ENCODE measurements at places on chromosomes 3 and 15.

DNA sequence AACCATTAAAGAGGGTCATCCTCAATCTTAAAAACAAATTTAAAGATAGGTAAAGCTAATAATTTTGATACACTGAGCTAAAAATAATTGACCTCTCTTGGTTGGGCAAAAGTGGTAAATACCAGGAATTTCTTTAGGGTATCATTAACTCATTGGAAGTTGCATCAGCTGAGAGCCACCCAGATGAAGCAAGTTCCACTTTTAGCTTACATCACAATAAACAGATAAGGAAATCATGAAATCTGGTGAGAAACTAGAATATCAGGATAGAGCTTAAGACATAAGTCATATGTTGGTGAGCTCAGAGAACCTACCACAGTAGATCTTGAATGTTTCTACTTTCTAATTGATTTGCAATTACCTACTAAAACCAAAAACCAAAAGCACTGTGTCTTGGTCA, 97.4 kb upstream of the SLC2A2 start:
- DNase-seq: no peak

- DNase-seq: no peak
These were observed 65.6 kb upstream of the PRR23C start for GRCh38 chr3:139110072-139110830.

- no peak for DNase-seq
These were observed 1.6 kb downstream of the TTC21A start for GRCh38 chr3:39109086-39109485.

DNA sequence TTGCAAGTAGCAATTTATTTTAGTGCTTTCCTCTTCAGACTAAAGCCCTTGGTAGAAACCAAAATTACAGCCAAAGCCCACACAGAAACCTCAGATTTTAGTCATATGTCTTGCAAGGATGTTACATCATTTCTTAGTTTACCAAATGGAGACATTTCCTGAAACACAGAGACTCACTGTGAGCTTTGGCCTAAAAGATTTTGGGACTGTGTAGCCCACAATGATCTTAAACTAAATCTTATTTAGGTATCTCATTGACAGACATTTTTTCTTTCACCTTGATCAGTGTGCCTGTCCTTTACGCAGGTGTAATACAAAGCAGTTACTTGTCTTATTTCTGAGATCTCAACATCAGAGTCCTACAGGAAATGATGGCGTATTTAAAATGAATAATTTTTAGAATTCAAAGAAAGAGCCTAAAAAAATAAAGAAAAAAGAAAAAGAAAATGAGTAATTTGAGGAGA, 27.8 kb upstream of the AP4E1 start:
- no peak for DNase-seq

Data from T-helper 17 cell (primary cell).